Naive thymus-derived CD8-positive, alpha-beta T cell (primary cell): ENCODE measurements at places on chromosomes 2 and 18. TPM values are rescaled to one million over a fixed set of nuclear protein-coding genes. Genes with fewer than 3 reads are reported as not detected.

The ABCA12 gene
- not detected for total RNA-seq

The CREG2 gene
- not detected for total RNA-seq

The SRD5A2 gene
- not detected for total RNA-seq

The SULT1C2 gene
- total RNA-seq = not detected

The PAIP2B gene
- total RNA-seq = 12.2 TPM

DNA sequence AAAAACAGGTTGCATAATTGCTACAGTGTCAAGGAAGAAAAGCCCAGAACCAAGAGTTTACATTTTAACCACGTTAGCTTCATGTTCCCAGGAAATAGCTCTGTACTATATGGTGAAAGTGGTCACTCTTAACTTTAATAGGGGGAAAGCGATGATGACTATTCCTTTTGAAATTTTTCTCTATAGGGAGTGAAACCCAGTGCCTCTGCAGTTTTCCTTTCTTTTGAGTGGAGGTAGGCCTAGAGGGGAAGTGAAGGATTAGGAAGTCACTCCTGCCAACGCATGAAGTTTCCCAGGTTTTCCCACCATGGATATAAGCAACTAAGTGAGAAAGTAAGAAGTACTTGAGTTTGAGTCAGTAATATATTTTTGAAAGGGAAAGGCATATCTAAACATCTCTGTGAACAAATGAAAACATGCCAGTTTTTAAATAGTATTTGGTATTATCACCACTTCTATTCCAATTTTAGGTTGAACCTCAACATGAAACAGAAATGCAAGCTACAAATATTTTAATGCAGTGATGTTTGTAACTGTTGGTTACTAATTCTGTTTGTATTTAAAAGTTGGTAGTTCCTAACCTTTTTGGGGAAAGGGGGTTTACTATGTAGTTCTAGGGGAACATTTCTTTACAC, 91.9 kb downstream of the VRK2 start:
- DNase-seq = no peak

- no peak for DNase-seq
These were observed 5.2 kb downstream of the ANKRD23 start for GRCh38 chr2:96838345-96839292.

DNA sequence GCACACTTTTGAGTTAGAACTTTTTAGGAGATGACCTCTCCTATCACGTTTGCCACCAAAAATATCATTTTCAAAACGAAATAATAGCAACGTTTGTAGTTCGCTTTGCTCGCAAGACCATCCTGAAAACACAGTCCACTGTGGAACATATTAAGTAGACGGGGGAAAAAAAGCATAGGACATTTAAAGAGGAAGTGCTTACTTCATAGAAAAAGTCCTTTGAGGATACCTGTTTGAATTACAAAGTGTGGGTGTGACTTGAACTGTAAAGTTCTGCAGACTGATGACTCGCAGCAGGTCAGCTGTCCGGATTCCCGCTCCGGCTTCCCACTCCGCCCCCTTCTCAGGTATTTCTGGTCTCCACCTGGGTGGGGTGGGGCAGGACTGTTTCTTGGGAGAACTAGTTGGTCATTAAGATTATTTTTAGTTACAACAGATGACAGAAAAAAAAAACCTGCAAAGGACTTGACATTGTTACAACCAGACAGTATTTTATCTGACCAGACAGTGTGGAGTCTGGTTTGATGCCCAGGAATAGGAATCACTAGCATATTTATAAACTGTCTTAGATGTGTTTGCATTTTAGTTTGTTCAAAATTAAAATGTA, 13.3 kb downstream of the CNOT11 start:
- no peak for DNase-seq

GRCh38 chr18:62883937-62884735, 168.8 kb downstream of the PHLPP1 start:
- DNase-seq = no peak
